ENCODE measurements at places on chromosomes 7 and 10. TPM values are rescaled to one million over a fixed set of nuclear protein-coding genes. Genes with fewer than 3 reads are reported as not detected.
A peak's percentile ranks its signal among the peaks of the same experiment; 100 is the strongest.

GRCh38 chr10:122855745-122856144 lies 10.1 kb upstream of the CUZD1 start:
- DNase-seq: no peak

- DNase-seq: no peak
Observed at GRCh38 chr10:5619362-5620211, 46.8 kb downstream of the ASB13 start.

DNA sequence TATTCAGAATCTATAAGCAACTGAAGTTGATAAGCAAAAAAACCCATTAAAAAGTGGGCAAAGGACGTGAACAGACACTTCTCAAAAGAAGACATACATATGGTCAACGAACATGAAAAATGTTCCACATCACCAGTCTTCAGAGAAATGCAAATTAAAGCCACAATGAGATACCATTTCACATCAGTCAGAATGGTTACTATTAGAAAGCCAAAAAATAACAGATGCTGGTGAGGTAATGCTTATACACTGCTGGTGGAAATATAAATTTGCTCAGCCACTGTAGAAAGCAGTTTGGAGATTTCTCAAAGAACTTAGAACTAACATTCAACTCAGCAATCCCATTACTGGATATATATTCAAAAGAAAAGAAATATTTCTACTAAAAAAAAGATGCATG lies 332.8 kb upstream of the PLXDC2 start:
- no peak for DNase-seq

GATA3 gene
- 0.72 TPM for total RNA-seq

GRCh38 chr7:29538389-29538788 lies 25.2 kb upstream of the PRR15 start:
- DNase-seq: peak; percentile 25

FOXP2 gene
- total RNA-seq: 0.17 TPM

DNA sequence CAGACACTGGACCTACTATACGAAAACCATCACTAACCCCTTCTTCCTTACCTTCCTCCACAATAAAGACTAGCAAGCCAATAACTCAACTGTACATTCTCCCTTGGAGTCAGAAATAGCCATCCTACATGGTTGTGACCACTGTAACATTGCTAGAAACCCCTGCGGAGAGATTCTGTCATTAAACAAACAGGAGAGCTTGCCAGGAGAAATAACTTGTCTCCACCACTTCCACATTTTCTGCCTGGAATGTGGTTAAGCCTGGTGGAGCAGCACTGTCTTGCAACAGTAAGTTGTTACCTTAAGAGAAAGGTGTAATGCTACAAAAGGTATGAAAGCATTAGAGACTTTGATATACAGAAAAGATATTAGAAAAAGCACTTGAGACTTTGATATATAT lies 45.8 kb downstream of the THSD7A start:
- DNase-seq: no peak

DNA sequence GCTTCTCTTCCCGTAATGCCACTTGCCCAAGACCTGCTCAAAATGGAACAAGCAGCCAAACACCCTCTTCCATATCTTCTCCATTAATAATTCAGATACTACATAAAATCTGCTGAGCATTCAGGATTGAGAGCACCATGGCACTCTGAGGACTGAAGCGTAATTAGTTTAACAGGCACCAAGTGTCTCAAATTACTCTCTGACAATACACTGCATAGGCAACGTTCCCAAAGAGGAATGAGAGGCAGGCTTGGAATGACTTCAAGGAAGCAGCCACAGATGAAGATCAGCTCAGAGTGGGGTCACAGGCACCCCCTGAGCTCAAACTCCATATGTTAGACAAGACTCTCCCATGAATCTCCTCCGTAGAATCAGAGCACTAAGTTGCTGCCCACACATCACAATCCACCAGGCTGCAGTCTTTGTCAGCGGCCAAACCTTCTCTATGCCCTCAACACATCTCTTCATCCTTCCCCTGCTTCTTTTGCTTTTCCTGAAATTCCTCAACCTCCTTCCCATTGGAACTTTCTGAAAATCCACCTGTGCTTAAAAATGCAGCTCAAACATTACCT lies 4.7 kb upstream of the ABLIM1 start:
- no peak for DNase-seq

GRCh38 chr10:58797356-58797755 lies 284.7 kb downstream of the BICC1 start:
- no peak for DNase-seq

- no peak for DNase-seq
Observed at GRCh38 chr7:36966636-36967035, 242.3 kb upstream of the AOAH start.

BTBD16 gene
- not detected for total RNA-seq

C10orf67 gene
- total RNA-seq: not detected

NPY4R gene
- not detected for total RNA-seq

IGF2BP3 gene
- 165 TPM for total RNA-seq

NME8 gene
- 1.5 TPM for total RNA-seq

WIPF3 gene
- 10.5 TPM for total RNA-seq

- DNase-seq: no peak
Observed at GRCh38 chr7:39127058-39127457, 149.3 kb downstream of the POU6F2 start.

GRCh38 chr7:43721193-43721806 lies 8.0 kb downstream of the COA1 start:
- no peak for DNase-seq

FKBP6 gene
- 0.09 TPM for total RNA-seq

GRCh38 chr7:37448011-37448635 lies 541 bp downstream of the ELMO1 start:
- peak; percentile 32 for DNase-seq

DNA sequence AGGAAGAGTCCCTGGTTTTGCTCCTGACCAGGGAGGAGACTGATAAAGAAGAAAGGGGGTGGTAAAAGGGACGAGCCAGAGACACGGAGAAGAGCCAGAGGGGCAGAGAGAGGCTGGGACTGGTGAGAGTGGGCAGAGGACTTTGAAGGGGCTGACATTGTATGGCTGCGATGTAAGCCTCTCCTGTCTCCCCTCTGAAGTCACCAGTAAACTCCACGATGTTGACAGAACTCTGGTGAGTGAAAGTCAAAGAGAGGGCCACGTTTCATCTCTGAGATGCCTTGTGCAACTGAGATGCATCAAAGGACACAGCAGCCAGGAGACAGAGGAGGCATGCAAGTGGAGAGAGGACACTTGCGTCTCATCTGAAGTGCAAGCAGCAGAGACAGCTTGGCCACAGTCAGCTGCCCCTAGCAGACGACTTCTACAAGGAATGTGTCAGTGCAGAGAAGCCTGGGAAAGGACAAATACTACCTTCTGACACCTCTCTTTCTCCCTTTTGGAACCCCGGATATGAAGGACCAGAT lies 54.3 kb downstream of the SMKR1 start:
- no peak for DNase-seq

GRCh38 chr10:133134411-133135115 lies 25.5 kb upstream of the KNDC1 start:
- no peak for DNase-seq

Data from WTC11 (cell line).